ENCODE measurements at places on chromosomes 11 and 22.

DNA sequence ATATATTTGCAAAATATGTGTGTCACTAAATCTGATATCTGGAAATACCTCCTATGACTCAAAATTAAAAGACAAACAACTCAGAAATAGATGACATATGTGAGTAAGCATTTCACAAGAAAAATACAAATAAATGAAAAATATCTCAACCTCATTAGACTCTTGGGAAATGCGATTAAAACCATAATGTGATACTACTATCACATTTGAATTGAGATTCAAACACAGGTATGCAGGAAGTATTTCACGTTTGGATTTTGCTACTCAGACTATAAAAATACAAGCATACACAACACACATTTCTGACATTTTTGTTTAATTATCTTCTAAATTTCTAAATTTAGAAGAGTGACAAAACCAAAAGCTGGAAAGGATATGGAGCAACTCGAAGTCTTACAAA, 811.9 kb upstream of the LRRC4C start:
- no peak for DNase-seq

- DNase-seq, result no peak
These were observed 92.3 kb downstream of the KCNQ1 start for GRCh38 chr11:2537010-2537705.

- no peak for DNase-seq
These were observed 11.2 kb upstream of the IGLL1 start for GRCh38 chr22:23591201-23591791.

DNA sequence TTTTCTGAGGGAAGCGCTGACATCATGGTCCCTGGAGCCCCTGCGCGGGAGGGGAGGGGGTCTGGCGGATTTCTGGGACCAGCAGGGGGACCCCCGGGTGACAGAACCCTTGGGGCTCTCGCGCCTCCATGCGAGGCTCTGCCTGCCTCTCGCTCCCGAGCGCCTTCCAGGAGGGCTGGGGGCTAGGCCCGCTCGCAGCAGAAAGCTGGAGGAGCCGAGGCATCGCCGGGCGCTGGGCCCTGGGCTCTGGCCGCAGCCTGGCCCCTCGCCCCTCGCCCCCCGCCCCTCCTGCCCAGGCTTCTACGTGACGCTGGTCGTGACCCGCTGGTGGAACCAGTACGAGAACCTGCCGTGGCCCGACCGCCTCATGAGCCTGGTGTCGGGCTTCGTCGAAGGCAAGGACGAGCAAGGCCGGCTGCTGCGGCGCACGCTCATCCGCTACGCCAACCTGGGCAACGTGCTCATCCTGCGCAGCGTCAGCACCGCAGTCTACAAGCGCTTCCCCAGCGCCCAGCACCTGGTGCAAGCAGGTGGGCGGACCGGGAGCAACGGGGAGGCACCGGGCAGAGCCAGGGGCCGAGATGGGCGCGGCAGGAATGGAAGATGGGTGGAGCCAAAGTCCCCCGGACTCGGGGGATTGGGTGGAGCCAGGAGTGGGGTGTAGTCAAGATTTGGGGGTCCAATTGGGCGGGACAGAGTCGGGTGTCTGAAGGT, 5.4 kb downstream of the BEST1 start:
- no peak for DNase-seq

- DNase-seq, result no peak
These were observed 88.3 kb downstream of the OSBP2 start for GRCh38 chr22:30783021-30783420.

GRCh38 chr11:7527029-7527428, 13.2 kb downstream of the PPFIBP2 start:
- DNase-seq, result no peak

GRCh38 chr11:10307400-10308200, 2.7 kb downstream of the ADM start:
- no peak for DNase-seq

- DNase-seq, result no peak
These were observed 4.2 kb upstream of the NEAT1 start for GRCh38 chr11:65418431-65418680.

- DNase-seq, result no peak
These were observed 53.1 kb downstream of the PDE2A start for GRCh38 chr11:72621008-72621610.

DNA sequence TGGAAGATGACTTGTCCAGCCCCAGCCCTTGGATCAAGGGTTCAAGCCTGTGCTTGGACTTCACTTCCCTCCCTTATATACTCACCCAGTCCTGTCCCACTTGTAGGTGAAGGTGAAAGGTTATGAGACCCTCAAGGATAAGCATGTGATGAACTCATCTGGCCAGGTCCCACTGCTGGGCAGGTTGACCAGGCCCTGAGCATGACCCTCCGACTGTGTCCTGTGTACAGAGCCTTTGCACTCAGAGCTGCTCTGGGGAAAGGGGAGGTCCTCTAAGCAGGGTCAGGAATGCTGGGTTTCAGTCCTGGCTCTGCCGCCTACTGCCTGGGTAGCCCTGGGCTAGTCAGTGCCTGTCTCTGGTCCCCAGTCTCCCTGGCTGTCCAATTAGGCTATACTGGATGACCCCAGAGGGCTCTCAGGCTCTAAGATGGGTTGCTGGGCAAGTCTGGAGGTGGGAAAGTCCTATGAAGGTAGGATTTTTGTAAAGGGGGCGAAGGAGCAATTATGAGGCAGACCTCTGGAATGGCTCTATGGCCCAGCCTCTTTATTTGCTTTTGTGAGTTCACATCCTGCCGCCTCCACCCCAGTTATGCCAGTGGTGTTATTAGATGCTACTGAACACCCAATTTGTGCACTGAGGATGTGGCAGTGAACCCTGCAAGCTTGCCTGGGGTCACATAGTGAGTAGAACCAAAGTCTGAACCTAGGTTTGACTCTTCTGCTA, 14.1 kb downstream of the DGAT2 start:
- no peak for DNase-seq

DNA sequence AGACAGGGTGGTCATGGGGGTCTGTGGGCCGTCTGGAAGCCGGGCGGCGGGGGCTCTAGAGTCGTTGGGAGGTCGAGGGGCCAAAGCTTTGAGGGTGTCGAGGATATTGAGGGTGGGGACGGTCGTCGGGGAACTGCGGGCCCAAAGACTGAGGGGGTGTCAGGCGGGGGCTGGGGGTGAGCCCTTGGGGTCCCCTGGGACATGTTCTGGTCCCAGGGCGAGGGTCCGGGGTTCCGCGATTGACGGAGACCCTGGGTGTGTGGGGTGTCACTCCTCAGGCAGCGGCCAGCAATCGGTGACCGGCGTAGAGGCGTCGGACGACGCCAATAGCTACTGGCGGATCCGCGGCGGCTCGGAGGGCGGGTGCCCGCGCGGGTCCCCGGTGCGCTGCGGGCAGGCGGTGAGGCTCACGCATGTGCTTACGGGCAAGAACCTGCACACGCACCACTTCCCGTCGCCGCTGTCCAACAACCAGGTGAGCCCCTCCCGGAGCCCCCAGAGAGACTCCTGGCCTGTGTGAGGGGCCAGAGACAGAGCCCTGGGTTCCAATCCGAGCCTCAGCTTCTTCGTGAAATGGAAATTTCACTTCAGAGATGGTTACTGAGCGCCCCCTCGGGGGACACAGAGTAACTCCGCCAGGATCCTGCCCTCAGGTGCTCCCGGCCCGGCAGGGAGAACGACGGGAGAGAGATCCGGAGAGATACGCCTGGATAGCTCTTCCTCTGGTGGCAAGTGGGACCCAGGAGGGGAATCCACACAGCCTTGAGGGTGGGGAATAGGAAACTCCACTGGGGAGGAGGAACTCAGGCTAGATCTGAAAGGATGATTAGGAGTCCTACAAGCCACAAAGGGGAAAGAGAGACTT, 714 bp downstream of the SDF2L1 start:
- DNase-seq, result no peak

DNA sequence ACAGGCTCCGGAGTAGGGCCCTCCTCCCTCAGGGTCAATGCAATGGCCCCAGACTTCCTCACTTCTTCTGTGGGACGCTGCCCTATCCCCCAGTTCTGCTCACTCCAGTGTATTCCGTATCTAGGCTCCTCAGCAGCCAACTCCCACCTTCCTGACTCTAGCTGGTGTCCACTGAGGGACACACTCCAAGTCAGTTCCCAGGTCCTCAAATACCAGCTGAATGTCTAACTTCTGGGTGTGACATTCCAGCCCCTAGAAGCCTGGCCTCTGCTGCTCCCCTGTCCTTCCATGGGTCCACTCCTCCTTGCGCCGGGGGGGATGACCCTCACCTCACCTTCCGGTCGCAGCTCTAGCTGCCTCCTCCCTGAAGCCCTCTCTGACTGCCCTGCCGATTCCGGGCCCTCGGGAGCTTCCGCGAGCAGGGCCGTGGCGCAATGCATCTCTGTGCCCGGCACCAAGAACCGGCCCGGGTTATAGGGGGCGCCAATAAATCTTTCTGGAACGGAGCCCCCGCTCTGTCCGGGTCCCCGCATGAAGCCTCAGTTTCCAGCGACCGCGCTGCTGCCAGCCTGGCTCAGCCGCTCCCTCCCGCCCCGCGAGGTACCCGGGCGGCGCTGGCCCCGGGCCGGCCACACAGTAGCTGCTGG, 15.4 kb downstream of the BAD start:
- no peak for DNase-seq

- no peak for DNase-seq
These were observed 858.5 kb upstream of the FAT3 start for GRCh38 chr11:91365986-91366585.

DNA sequence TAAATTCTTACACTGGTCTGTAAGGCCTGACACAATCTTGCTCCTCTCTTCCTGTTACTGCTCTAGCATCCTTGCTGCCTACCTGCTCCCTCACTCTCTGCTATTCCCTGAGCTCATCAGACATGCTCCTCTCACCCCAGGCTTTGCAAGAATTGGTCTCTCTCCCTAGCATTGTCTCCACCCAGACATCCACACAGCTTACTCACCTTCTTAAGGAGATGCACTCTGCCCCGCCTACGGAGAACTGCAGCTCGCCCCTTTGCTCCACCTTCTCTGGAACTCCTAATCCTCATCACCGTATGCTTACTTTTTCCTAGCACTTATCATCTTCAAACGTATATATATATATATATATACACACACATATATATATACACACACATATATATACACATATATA, 23.3 kb upstream of the TMPRSS5 start:
- no peak for DNase-seq

DNA sequence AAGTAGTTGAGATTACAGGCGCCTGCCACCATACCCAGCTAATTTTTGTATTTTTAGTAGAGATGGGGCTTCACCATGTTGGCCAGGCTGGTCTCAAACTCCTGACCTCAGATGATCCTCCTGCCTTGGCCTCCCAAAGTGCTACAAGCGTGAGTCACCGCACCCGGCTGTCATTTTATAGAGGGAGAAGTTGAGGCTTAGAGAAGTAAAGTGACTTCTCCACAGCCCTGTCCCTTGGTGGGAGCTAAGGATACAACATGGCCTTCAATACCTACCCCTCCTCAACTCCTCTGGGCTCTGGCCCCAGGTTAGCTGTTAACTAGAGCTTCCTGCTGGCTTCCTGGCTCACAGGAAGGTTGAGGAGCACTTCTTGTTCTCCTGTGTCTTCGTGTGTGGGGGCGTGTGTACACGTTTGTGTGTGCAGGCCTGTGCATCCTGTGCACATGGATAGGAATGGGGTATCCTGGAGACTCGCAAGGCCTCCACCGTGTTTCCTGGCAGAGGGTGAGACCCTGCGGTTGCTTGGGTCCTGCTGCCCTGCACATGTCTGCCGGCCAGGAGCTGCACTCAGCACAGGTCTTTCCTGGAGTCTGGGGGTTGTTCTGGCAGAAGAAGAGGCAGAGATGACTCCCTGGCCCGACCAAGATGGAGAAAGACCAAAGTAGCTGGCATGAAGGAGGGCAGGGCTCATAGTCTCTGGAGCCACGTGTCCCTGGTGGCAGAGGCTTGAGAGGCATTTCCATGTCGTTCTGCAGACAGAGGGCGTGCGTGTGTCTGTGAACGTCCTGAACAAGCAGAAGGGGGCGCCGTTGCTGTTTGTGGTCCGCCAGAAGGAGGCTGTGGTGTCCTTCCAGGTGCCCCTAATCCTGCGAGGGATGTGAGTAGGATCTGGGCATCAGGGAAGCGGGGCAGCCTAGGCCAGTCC, 2.4 kb downstream of the SIDT2 start:
- no peak for DNase-seq

- DNase-seq, result no peak
These were observed 72.9 kb upstream of the LMO1 start for GRCh38 chr11:8336356-8337129.

GRCh38 chr11:108324587-108324986, 101.7 kb downstream of the ATM start:
- DNase-seq, result no peak

DNA sequence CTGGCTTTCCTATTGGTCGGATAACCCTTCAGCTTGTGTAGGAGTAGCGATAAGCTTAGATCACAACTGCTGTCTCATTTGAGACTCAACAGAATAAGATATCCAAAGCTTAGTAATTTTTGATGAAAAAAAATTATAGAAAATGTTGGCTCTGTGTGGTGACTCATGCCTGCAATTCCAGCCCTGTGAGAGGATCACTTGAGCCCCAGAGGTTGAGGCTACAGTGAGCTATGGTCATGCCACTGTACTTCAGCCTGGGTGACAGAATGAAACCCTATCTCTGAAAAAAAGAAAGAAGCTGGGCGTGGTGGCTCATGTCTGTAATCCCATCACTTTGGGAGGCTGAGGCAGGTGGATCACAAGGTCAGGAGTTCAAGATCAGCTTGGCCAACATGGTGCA, 55.6 kb upstream of the RRM1 start:
- no peak for DNase-seq

DNA sequence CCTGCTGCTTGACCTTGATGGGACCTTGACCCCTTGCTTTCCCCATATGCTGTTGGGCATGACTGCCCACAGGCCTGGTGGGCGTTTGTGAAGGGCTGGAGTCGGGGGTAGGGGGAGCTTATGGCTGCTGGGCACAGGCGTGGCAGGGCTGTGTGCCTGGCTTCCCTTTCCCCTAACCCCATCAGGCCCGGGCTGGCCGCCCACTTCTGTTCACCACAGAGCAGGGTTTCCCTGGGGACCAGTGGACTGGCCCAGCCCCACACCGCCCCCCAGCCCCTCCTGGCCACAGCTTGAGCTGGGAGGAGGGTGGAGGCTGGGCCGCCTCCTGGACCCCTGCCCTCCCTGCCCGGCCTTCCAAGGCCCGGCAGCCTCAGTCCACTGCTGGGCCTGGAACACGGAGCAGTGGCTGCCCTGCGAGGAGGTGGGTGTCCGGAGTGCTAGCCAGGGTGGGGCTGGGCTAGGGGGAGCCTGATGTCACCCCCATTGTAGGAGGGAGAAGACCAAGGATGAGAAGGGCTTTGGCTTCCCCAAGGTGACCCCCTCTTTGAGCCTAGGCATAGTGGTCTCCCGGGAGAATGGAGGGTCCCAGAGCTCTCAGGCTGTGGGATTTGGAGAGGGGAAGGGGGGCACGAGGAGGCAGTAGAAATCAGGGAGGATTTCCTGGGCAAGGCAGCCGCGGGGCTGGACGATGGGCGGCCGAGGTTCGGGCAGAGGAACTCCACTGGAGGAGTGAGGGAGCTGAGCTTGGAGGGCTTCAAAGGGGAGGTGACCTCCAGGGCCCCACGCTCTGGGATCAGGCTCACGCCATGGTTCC, at the start of gene AIFM3:
TSS of gene AIFM3 (plus strand) at position 373 of the 814 bp plus-strand sequence. CDS start 690 bp downstream, outside the sequence.
- no peak for DNase-seq

Data from cortex of kidney (tissue), 1 donor.